ENCODE measurements at places on chromosomes 12 and 14.
A peak's percentile ranks its signal among the peaks of the same experiment; 100 is the strongest.

DNA sequence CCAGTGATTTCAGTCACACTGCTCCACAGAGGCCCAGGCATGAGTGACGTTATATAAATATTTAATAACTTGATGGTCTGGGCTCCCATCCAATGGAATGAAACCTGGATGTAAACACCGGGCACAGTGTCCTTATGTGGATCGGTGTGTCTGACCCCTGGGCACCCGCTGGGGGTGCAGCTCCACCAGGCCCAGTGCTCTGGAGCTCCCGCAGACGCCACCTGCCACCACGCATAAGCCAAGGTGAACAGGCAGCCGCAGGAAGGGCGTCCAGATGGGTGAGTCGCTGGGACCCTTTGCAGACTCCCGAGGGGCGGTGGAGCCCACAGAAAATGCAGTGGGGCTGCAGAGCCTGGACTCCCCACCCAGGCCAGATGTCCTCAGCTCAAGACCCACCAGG is 121.6 kb downstream of the SCARB1 start:
- no peak for DNase-seq

- no peak for DNase-seq
Measured at GRCh38 chr12:108378926-108379325, 39.8 kb upstream of the CMKLR1 start.

DNA sequence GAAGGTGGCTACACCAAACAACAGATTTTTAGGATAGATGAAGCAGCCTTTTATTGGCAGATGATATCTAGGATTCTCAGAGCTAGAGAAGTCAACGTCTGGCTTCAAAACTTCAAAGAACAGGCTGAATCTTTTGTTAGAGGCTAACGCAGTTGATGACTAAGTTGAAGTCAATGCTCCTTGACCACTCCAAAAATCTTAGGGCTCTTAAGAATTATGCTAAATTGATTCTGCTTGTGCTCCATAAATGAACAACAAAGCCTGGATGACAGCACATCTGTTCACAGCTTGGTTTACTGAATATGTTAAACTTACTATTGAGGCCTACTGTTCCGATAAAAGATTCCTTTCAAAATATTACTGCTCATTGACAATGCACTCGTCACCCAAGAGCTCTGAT is 13.0 kb upstream of the CDKN3 start:
- DNase-seq = no peak

DNA sequence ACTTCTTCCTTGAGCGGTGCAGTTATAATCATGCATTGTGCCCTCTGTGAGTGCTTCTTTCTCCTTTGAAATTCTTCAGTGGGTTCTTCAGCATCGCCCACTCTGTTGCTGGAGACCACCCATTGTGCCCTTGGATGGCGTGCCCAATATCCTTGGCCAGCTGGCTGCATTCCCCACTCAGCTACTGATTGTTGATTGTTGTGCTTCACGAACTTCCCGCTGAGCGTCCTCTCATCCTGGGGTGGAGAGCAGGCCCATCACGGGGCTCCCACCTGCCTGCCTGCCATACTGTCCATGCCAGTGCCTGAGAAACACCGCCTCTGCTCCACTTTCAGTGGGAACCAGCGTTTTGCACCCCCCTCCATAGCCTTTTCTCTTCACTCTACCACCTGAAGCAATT is 8.6 kb upstream of the SSTR1 start:
- no peak for DNase-seq

DNA sequence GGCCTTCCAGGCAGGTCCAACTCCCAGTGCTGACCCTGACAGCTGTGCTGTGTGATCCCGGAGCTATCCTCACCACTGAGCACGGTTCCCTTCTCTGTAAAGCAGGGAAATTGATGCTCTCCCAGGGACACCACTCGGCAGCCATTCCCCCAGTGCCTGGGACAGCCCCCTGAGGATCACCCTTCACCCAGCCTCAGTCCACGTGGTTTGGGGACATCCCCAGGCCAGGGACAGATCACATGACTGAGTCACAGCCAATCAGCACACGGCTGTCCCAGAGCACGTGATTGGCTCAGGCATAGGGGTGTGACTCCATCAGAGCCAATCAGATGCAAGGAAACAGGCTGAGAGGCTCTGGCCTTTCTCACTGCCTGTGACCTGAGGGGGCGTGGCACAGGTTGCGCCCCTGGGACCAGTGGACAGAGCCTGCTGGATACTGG is 68.8 kb upstream of the SFSWAP start:
- no peak for DNase-seq

- DNase-seq = no peak
Measured at GRCh38 chr12:510071-510825, 50.5 kb downstream of the B4GALNT3 start.

DNA sequence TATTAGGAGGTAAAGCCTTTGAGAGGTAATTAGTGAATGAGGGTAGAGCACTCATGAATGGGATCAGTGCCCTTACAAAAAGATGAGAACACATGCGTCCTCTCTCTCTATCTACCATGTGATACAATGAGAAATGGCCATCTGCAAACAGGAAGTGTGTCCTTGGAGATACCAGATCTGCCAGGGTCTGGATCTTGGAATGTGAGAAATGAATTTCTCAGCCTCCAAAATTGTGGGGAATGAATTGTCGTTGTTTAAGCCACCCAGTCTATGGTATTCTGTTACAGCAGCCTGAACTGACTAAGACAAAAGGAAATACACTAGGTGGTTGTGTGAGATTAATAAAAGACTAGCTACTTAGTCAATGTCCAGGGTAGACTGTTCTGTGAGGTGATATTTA is 366.6 kb downstream of the NELL2 start:
- no peak for DNase-seq

GRCh38 chr14:33909380-33910084 is 41.3 kb downstream of the EGLN3 start:
- no peak for DNase-seq

DNA sequence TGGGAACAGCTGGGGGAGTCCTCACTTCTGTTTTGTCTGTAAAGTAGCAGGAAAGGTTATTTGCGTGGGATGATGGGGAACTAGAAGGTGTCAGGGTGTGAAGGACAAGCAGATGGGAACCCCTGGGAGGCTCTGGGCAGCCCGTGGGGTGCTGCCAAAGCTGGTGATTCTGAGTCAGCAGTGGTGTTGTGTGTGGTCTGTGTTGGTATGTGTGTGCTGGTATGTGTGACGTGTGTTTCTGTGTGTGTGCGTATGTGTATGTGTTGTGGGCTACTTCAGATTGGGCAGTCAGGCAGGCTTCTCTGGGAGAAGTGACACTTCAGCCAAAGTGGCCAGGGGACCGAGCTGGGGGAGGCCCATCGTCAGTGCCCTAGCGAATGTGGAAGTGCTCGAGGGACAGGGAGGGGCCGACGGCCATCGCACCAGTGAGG is 15.3 kb upstream of the BDKRB2 start:
- no peak for DNase-seq

DNA sequence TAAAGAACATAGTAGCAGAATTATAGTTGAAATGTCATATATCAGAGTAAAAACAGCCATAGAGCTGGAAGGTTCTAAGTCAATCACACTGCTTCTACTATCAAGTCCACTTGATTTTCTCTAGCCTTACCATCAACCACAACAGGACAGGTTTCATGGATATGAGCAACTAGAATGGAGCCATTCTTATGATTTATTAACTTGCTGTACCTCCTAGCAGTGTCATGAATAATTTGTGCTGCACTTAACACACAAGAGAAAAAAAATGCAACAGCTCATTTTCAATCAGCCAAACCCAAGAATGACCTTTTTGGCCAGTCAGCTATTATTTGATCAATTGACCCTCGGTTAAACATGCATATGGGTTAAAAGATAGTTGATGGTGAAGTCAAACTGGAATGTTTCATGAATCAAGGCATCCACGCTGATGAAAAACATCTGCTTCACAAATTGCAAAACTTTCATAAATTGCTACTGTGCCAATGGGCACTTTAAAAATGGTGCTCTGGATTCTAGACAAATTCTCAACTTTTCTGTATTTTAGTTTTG is 55.4 kb upstream of the CCDC198 start:
- DNase-seq = no peak

DNA sequence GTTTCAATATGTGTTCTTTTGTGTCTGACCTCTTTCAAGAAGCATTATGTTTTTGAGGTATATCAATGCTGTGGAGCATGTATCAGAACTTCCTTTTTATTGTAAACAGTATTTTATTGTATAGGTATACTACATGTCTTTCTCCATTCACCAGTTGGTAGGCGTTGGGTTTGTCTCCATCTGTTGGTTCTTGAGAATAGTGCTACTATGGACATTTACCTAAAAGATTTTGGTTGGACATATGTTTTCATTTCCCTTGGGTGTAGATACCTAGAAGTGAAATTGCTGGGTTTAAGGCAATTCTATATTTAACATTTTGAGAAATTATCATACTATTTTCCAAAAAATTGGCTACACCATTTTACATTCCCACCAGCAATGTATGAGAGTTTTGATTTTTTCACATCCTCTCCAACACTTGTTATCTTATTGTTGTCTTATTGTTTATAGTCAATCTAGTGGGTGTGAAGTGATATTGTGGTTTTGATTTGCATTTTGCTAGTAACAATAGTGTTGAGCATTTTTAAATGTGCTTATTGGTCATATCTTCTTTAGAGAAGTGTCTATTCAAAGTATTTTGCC is 409.2 kb downstream of the IPO8 start:
- no peak for DNase-seq

DNA sequence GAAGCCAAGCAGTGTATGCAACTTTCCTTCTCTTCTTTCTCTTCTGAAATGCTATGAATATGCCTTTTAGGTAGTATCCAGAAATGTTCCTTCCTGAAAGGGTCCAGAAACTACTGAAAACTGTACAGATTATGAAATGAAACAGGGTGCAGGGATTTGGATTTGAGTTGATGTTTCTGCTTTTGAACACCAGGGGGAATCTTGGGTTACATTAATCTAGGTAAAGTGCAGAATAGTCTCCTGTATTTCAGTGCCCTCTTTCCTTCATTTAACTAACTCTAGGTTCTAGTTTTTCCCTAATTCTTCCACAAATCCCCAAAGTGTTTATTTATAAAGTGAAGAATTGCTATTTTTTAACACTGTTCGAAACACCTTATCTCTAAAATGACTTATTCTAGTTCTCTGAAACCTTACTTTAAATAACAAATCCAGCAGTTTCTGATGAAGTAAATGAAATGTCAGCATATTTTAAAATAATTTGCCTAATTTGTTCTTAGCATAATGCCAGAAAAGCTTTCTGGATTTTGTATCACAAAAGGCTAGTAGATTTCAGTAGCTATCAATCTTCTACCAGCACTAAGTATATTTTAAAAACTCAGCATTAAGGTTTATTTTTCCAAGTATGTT is 111.9 kb downstream of the LRRK2 start:
- no peak for DNase-seq

- peak; percentile 90 for DNase-seq
Measured at GRCh38 chr12:51820526-51821439, 27.7 kb downstream of the FIGNL2 start.

DNA sequence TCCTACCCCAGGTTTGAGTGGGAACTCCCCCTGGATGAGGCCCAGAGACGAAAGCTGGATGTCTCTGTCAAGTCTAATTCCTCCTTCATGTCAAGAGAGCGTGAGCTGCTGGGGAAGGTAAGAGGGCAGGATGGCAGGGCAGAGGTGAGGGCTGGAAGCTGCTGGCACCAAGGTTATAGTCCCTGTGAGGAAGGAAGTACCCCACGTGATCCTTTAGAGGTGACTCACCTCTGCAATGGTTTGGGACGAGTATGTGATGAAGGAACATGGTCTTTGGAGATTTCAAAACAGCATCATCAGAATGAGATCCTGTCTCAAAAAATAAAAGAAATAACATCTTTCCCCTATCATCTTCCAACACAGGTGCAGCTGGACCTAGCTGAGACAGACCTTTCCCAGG is 9.2 kb upstream of the MYL6B start:
- DNase-seq = no peak

DNA sequence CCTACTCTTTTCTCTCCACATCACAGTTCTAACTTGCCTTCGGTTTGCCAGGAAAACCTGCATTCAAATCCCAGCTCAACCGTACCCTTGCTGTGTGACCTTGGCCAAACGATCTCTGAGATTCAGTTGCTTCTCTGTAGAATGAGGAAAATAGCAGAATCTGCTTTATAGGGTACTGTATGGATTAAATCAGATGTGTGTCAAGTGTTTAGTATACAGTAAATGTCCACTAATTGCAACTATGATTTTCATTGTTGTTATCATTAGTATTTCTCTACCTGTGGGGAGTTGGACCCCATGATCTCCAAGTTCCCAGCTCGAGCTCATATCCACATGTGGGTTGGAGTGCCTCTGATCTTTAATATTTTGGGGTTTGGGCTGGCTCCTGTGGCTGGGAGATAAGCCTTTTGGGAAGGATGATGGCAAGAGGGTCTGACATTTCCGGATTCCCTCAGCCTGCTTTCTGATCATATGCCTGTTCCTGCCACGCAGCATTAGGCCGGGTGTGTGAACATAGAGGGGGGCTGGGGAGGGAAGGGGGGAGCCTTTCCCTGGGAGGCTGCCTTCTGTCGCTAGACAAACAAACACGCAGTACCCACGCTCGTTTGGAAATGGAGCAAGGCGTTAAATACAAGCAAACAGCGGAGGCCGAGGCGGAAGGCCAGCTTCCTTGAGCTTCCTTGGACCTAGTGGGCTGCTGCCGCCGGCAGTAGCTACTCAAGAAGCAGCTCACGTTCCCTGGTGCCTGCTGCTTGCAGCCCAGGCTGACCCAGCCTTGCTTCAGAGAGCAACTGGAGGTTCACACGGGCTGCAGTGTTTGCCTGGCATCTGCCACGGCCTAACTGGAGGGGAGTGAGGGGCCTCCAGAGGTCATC is 213.5 kb upstream of the LHX5 start:
- no peak for DNase-seq

DNA sequence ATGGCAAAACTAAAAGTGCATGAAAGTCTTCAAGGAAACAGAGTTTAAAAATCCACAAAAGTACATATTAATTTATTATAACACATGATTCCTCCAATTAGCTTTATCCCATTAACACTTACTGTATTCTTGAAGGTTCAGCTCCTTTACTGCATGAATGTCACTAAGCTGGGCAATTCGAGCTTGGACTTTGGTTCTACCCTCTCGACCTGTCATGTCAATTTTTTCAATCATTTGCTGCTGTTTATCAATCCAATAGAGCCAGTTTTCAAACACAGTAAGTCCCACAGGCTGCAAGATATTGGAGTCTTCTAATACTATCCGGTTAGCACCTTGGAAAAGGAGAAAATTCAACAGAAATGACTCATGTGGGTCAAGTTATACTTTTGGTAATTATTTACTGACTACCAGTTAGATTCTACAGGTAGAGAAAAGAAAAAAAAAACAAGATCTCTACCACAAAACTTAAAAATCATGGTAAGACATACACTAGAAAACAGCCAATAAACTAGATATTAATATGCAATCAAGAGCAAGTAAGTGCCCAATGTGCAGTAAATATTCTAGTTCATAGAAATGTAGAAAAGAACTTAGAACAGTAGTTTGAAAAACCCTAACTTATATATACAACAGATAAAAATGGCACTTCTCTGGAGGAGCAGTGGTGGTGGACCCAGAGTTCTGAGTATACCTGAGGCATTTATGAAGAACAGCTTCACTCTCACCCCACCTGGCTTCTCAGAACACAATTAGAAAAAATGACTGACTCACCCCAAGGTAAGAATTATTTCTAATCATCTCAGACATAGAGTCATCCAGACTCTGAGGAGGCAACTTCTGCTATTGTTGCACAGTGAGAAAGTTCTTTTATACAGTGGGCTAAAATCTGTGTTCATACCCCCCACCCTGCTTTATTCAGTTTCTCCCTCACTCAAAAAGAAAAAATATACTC is 67.7 kb downstream of the BCL2L14 start:
- DNase-seq = no peak
